ENCODE measurements at places on chromosomes 7 and 10.

DNA sequence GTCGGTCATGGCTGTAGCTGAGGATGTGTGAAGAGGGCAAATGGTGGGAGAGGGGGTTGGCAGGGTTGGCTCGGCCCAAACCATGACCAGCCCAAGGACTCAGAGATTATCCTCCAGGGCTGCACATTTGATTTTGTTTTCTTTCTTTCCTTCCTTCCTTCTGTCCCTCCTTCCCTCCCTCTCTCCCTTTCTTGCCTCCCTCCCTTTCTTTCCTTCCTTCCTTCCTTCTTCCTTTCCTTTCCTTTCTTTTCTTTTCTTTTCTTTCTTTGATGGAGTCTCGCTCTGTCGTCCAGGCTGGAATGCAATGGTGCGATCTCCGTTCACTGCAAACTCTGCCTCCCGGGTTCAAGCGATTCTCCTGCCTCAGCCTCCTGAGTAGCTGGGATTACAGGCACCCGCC, 3.8 kb downstream of the SSC4D start:
- DNase-seq = no peak

GRCh38 chr10:49552277-49552676, 13.4 kb upstream of the ERCC6 start:
- DNase-seq = no peak

- no peak for DNase-seq
Observed at GRCh38 chr10:14302035-14302434, 28.7 kb downstream of the FRMD4A start.

DNA sequence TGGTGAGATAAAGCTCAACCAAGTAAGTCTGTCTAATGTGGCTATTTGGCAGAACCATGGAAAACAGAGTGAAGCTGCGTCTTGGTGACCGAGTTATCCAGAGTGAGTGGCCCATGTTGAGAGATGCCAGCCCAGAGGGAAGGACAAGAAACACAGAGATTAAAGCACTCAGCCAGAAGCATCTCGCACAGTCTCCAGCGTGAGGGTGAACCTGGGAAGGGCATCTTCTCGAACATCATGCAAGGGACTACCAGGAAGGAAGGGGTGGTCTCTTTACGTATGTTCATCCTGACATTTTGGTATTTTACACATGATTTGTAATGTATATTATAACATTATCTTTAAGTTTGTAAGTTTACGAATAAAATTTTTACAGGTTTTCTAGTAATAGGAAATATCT, 146.4 kb downstream of the TCERG1L start:
- DNase-seq = no peak

- DNase-seq = no peak
Observed at GRCh38 chr10:113897693-113898618, 43.5 kb downstream of the NHLRC2 start.
